ENCODE measurements at places on chromosomes 12 and 14. TPM values are rescaled to one million over a fixed set of nuclear protein-coding genes. Genes with fewer than 3 reads are reported as not detected.

Gene SLC25A47
- total RNA-seq = not detected

Gene SAMD15
- total RNA-seq = 4.2 TPM

Gene EPS8
- total RNA-seq = 83.3 TPM

- no peaks in the 10 kb centered on the region for H3K27me3 ChIP-seq
- peaks cover 5% of the 10 kb centered on the region for H3K4me1 ChIP-seq
- no peak overlapping the region for H3K4me3 ChIP-seq
- no peaks in the 10 kb centered on the region for H3K36me3 ChIP-seq
- no peak overlapping the region for H3K27ac ChIP-seq
These were observed 203.6 kb downstream of the NOVA1 start for GRCh38 chr14:26394150-26394810.

GRCh38 chr12:9944391-9944790 lies 12.2 kb upstream of the CLEC2A start:
- no peaks in the 10 kb centered on the region for H3K36me3 ChIP-seq
- no peak overlapping the region for H3K27ac ChIP-seq
- H3K4me3 ChIP-seq = no peak overlapping the region
- H3K4me1 ChIP-seq = peaks cover 4% of the 10 kb centered on the region
- DNase-seq = no peak

DNA sequence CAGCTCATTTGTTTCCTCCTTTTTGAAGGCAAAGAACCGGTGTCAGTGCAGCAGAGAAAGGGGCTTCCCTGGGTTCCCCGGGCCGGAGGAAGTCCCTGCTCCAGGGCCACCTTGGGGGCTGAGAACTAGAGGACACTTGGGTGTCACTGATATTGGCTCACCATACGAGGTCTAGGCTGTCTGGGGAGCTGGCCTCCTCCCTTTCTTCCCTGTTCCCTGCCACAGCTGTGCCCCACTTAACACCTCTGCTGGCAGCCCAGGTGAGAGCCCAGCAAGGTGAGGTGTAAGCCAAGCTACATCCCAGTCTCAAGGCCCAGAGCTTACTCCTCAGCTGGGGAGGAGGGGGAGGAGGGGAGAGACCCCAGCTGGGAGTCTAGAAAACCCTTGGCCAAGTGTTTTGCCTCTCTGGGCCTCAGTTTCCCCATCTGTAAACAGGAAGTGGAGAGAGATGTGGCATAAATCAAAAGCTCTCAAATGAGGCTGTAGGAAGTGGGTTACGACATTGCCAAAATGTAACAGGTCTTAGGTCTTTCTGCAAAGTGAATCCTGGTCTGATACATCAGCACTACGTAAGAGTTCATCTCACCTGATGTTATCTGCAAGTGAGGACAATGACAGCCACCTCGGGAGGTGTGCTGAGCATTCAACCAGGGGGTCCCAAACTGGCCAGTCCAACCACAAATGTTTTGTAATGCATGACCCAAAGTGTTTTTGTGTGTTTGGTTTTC lies 25.5 kb downstream of the RASAL1 start:
- no peak overlapping the region for H3K27ac ChIP-seq
- H3K27me3 ChIP-seq = no peaks in the 10 kb centered on the region
- peaks cover 4% of the 10 kb centered on the region for H3K36me3 ChIP-seq
- peaks cover 4% of the 10 kb centered on the region for H3K4me1 ChIP-seq
- DNase-seq = no peak

- no peak overlapping the region for H3K4me3 ChIP-seq
- H3K36me3 ChIP-seq = no peaks in the 10 kb centered on the region
- H3K27ac ChIP-seq = no peak overlapping the region
- H3K4me1 ChIP-seq = no peaks in the 10 kb centered on the region
- no peaks in the 10 kb centered on the region for H3K27me3 ChIP-seq
These were observed 28.4 kb upstream of the A2M start for GRCh38 chr12:9143929-9144729.

- H3K27ac ChIP-seq = no peak overlapping the region
- no peaks in the 10 kb centered on the region for H3K36me3 ChIP-seq
These were observed 25.4 kb downstream of the EML1 start for GRCh38 chr14:99818503-99819036.

Data from spinal cord (tissue), 10 donors.